ENCODE measurements at places on chromosomes 3 and 15.

DNA sequence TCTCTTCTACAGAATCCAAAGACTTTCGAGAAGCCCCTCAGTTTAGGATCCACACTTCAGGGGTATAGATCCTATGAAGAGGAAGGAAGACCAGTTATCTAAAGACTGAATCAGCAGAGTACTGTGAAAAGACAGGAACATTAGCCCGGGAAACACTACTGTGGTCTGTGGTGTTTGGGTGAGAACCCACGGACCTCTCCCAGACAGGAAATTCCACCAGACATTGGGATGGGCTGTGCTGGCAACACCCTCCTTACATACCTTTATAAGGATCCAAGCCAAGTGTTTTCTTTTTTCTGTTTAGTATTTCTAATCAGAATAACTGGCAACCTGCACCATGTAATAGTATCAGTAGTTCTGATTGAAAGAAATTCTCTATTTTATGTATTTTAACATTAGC, 14.1 kb downstream of the TMEM207 start:
- no peak for DNase-seq

DNA sequence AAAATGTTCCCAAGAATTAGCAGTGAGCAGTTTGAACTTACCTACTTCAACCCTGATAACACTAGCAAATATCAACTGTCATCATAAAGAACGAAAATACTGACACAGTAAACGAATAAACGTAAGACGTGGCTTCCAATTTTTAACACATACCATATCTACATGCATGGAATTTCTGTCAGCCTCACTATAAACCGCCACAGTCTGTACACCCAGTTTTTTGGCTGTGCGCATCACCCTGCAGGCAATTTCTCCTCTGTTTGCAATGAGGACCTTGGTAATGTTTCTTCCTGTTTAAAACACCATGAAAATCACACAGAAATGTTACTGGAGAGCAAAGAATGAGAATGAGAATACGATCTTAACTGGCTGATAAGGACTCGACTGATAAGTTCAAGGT, 7.0 kb downstream of the MCCC1 start:
- no peak for DNase-seq

- DNase-seq, result no peak
These were observed 105.3 kb upstream of the LINGO1 start for GRCh38 chr15:77738038-77738370.

DNA sequence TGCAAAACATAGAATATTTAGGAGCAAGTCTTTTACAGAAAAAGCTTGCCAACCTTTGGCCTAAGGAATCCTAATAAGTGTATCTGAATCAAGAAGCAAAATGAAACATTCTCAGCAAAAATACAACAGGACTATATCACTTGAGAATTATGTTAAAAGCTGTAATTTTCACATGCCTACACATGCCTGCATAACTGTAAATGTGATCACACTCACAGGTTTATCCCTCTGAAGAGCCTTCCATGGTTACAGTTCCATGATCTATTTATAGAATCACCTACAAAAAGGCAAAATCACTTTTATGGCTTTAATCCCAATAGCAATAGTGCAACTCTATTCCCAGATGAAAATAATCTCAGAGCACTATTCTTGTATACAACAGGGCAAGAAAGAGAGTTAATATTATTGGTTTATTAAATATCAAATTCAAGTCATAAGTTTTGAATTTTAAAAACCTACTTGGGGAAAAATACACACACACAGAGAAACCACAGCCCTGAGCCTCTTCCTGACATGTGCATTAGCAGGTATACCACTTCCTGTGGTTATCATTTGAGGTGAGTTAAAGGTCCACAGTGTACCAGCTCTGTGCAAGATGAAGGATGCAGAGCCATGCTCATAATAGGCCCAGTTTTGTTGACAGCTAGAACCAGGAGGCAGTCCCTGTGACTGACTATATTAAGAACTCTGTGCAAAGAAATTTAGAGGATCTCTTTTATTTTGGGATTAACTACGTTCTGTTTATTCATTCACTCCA, 252.5 kb upstream of the TGFBR2 start:
- DNase-seq, result no peak

DNA sequence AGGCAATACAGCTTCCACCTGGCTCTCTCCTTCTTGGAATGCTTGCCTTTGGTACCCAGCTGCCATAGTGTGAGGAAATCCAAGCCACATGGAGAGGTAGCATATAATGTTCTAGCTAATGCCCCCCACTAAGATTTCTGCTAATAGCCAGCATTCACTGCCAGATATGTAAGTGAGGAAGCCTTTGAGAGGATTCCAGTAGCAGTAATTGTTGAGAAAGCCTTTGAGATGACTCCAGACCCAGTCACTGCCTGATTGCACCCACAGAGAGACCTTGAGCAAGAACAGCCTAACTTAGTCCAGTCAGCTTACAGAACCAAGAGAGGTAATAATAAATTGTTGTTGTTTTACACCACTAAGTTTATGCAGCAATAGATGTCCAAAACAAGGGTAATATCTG, 63.1 kb downstream of the STRIT1 start:
- no peak for DNase-seq

- DNase-seq, result no peak
These were observed 13.9 kb downstream of the CCRL2 start for GRCh38 chr3:46420931-46421330.

DNA sequence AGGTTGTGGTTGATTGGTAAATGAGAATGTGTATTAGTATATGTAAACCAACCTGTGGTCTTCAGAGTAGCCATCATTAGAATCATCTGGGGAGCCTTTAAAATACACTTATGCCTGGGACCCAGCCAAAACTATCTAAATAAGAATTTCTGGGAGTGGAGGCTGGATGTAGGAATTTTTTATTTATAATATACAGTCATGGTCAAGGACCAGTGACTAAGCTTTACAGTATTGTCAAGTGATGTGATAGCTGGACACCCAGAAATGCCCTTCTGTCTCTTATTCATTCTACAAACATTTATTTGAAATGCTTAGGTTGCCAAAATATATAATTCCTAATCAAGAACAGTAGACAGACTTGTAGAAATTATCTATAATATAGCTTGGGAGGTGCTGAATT, 132.2 kb downstream of the MBNL1 start:
- DNase-seq, result no peak

DNA sequence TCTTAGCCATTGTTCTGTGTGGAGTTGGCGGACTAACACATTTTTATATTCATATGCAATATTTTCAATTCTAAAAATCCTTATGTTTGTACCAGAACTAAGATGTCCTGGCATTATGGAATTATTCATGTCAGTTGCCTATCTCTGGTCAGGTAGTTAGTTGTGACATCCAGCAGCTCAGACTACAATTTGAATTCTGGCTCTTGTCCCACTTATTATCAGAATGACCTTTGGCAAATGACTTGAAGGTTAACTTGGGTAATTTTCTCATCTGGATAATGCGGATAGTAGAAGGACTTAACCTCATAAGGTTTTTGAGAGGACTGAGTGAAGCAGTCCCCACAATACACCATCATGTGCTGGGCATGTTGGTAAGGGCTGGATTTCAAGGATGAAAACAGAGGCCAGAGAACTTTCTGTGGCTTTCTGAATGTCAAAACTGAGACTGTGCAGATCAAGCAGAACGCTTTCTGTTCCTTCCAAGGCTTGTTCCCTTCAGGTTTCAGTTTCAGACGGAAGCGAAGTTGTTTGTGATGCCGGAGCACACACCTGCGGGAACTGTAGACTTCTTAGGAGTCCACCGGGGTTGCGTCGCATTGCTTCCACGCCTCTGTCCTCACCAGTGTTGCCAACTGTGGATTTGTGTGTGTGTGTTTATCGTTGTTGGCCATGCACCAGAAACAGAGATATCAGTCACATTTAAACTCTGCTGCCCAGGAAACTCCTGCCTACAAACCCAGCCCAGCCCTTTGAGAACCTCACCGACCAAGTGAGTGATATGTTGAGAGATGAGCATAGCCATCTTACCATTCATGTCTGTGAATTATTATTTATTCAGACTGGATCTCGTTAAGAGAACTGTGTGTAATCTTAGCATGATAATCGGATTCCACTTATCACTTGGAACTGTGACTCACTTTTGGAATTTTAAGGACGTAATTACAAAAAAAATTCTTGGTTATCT, 76.0 kb downstream of the PTPRG start:
- peak; percentile 28 for DNase-seq

DNA sequence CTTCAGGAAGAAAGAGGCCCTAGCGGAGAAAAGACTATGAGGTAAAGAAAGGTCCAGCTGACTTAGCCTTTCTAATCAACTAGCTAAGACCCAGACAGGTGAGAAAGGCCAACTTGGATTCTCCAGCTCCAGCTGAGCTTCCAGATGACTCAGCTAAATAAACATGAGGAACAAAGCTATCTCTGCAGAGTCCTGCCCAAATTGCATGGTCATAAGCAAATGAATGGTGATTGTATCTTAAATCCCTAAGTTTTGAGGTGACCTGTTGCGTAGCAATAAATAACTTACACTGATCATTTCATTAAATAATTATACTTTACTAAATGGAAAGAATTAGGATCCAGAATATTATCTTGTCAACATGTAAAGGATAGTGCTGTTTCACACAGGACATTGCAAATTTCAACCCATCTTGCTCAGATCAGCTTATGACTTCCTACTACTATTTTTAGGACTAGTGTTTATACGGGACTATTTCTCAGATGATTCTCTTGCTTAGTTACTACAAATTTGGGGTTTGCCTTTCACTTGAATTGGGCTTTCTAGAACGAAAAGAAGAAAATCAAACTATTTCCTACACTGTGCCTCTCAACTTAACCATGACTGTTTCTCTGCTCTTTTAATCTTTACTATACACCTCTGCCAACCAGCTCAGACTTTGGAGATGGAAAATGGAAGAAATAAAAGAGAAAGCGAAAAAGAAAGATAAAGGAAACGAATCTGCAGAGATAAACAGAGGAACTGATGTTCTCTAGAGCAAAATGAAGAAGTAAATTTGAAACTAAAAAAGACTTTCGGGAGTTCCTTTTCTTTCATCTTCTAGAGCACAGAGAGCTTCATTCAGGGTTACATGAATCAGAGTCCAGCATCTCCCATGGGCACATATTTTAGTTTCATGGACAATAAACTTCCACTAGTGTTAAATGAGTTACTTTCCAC, 6.6 kb upstream of the ADGRG7 start:
- DNase-seq, result no peak

- DNase-seq, result no peak
These were observed 389 bp downstream of the APEH start for GRCh38 chr3:49674497-49674983.

DNA sequence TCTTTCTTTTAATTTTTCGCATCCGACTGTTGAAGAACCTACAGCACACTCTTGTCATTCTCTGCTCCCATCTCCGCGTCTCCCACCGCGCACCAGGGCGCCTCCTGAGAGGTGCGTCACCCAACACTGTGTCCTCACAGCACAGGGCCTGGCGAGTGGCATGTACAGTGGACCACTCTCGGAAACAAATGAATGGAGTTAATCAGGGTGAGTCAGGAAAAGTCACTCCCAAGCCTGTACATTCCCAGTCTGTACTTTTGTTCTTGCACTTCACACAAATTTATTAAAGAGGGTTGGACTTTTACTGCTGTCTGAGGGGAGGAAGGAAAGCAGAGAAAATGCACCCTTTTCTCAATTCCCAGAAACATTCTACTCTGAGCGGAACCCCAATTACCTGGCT, 625 bp downstream of the COL6A6 start:
- DNase-seq, result no peak

GRCh38 chr3:28743831-28744230, 395.2 kb upstream of the AZI2 start:
- no peak for DNase-seq

- no peak for DNase-seq
These were observed 656.0 kb upstream of the GRM7 start for GRCh38 chr3:6204891-6205290.

DNA sequence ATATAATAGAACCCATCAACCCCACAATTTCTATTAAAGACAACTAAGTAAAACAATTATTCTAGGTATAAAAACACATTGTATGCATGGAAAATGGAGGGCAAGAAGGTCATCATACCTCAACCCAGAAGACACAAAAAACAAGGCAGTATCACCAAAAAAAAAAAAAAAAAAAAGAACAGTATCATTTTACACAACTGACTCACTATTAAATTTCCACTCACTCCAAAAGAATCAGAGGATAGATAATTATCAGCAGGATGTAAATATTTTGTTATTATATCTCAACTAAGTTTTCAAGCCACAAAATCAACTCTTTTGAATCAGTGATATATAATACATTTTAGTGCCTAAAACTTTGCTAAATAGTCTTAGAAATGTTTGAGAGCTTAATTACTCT, 55.0 kb downstream of the CLASP2 start:
- DNase-seq, result no peak

- peak; percentile 54 for DNase-seq
These were observed 59.6 kb upstream of the ZBTB38 start for GRCh38 chr3:141308588-141309218.

GRCh38 chr3:56119575-56120349, 348.5 kb downstream of the ERC2 start:
- DNase-seq, result no peak

DNA sequence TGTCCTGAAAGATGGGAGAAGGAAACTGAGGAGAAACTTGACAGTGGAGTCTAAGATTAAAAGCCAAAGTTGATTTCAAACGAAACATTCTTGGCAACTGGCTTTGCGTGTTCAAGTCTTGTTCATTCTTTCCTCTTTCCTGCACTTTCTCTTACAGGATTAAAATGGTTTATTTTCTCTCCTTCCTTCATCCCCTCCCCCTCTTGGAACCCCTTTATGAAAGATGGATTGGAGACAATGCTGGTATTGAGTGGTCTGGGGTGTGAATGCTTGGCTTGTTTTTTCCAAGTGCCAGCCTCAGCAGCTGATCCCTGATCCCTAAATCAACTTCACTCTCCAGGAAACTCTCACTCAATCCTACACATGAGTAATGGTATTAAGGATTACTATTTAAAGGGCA, 703 bp upstream of the LSAMP start:
- no peak for DNase-seq

DNA sequence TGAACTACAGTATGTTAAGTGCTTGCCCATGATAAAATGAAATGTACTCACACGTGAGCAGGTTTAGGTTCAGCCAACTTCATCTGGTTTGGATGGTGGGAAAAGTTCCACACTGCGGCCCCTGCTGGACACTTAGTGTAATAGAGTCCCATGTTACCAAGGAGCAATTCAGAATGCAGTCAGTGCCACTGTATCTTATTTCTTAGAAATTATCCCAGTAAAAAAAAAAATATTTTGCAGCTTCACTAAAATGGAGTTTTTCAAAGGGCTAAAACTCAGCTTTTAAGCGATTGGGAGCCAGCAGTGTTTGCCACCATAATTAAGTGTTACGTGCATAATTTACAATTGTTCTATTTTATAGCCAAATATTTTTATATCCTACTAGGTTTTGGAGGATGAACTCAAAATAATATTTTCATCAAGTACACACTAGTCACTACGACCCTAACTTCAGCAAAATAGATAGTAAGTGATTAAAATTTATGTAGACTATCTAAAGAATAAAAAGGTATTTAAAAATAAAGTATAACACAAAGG, 371.7 kb upstream of the GBE1 start:
- DNase-seq, result peak; percentile 71

All from endothelial cell of umbilical vein (primary cell).